ENCODE measurements at places on chromosomes 4 and X. TPM values are rescaled to one million over a fixed set of nuclear protein-coding genes. Genes with fewer than 3 reads are reported as not detected.

DNA sequence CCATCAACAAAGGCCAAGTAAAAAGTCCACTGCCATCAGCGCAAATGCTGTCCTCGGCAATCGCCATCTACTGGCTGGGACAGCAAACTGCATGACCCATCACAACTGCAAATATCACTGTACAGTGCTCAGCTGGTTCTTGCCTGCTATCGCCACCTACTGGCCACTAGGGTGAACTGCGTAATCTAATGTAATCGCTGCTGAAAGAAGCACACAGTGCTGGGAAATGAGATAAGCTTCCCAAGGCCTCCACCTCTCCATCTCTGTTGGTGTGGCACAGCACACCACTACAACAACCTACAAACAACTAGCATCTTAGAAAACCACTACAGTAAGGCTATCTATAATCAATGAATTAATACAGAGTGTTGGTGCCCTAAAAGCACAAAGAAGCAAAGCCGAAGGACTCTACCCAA is 298.3 kb downstream of the TEX13A start:
- H3K4me3 ChIP-seq, result no peak overlapping the region
- H3K27ac ChIP-seq, result no peak overlapping the region
- DNase-seq, result peak; percentile 39

DNA sequence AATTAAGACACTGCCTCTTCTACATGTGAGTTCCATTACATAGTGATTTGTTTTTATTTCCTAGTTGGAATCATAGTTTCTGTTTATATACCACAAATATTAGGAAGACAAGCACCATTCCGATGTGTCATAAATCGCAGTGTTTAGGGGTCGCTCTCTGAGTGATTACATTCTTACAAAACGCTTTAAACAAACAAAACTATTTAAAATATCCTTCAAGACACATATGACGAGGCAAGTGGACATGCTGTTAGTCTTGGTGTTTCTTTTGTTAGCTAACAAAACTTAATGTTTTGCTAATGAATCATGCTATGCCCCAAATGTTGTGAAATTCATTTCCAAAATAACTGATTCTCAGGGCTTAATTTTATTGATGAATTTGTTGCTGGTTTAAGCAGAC is 1219.3 kb upstream of the PRKX start:
- no peaks in the 10 kb centered on the region for H3K36me3 ChIP-seq
- H3K4me3 ChIP-seq, result no peak overlapping the region
- peak; percentile 54 for DNase-seq
- H3K27me3 ChIP-seq, result no peaks in the 10 kb centered on the region
- no peaks in the 10 kb centered on the region for H3K4me1 ChIP-seq

- H3K4me1 ChIP-seq, result peaks cover 15% of the 10 kb centered on the region
- H3K36me3 ChIP-seq, result peaks cover 7% of the 10 kb centered on the region
- peak; percentile 79 for DNase-seq
- H3K27ac ChIP-seq, result no peak overlapping the region
These were observed 28.4 kb downstream of the DDX60L start for GRCh38 chr4:168451744-168452390.

DNA sequence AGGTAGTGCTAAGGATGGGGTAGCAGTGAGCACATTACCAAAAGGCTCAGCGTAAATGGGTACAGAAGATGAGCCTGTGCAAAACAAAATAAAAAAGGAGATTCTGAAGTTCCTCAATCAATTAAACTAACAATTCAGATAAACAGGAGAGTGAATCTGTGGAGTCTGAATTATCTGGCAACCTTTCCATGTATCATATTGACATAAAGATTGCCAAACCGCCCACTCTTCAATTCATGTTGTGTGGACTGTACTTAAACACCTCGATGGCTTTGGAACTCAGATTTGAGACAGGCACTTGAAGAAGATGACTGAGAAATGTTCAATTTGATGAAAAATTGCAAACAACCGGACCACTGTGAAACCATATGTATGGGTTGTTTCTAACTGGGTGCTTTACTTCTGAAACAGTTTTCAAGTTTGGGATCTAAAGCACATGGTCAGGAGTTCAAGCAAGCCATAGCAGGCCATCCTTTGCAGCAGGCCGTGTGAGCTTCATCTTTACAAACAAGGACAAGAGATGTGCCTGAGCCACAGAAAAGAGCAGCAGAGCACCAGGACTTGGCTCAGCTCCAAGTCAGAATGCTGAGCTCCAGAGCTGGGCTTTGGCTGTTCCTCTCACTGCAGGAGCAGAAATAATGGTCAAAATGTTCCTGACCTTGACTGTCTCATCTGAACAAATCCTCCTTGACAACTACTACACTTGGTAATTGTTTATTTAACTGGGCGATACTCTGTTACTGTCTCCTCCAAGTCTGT is 108.1 kb downstream of the MGST2 start:
- no peak overlapping the region for H3K27ac ChIP-seq
- no peaks in the 10 kb centered on the region for H3K4me1 ChIP-seq
- no peaks in the 10 kb centered on the region for H3K36me3 ChIP-seq

- no peak for DNase-seq
- H3K27me3 ChIP-seq, result no peaks in the 10 kb centered on the region
- no peaks in the 10 kb centered on the region for H3K4me1 ChIP-seq
- H3K27ac ChIP-seq, result no peak overlapping the region
These were observed 100.5 kb downstream of the NAA11 start for GRCh38 chr4:79225360-79225759.

GRCh38 chr4:155774033-155774432 is 15.2 kb downstream of the GUCY1B1 start:
- no peaks in the 10 kb centered on the region for H3K27me3 ChIP-seq
- no peaks in the 10 kb centered on the region for H3K36me3 ChIP-seq
- H3K4me3 ChIP-seq, result no peak overlapping the region
- DNase-seq, result no peak

DNA sequence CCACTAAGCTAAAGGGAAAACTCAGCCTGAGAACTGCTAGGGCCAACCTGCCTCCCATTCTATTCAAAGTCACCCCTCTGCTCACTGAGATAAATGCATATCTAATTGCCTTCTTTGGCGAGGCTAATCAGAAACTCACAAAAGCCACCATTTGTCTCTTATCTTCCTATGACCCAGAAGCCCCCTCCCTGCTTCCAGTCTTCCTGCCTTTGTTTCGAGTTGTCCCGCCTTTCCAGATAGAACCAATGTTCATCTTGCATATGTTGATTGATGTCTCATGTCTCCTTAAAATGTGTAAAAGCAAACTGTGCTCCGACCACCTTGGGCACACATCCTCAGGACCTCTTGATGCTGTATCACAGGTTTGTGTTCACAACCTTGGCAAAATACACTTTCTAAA is 459.8 kb downstream of the FSTL5 start:
- H3K4me1 ChIP-seq, result no peaks in the 10 kb centered on the region
- no peak overlapping the region for H3K4me3 ChIP-seq
- no peak overlapping the region for H3K27ac ChIP-seq
- no peaks in the 10 kb centered on the region for H3K36me3 ChIP-seq

DNA sequence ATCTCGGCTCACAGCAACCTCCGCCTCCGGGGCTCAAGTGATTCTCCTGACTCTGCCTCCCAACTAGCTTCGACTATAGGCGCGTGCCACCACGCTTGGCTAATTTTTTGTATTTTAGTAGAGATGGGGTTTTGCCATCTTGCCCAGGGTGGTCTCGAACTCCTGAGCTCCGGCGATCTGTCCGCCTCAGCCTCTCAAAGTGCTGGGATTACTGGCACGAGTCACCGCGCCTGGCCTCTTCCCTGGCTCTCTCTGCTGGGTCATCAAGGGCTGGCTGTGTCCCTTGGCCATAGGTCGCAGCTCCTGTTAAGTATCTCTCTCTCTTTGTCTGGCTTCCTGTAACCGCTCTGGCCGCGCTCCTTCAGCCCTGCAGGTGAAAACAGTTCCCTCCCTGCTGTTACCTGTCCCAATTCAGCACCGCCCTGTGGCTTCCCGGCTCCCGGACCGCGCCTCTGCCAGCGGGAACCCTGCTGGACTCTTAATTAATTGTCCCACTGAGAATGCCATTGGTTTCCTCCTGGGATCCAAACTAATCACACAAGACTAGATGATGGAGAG is 1.3 kb upstream of the RGS12 start:
- peak overlapping the region; percentile 78 for H3K4me3 ChIP-seq
- H3K36me3 ChIP-seq, result no peaks in the 10 kb centered on the region
- DNase-seq, result no peak

DNA sequence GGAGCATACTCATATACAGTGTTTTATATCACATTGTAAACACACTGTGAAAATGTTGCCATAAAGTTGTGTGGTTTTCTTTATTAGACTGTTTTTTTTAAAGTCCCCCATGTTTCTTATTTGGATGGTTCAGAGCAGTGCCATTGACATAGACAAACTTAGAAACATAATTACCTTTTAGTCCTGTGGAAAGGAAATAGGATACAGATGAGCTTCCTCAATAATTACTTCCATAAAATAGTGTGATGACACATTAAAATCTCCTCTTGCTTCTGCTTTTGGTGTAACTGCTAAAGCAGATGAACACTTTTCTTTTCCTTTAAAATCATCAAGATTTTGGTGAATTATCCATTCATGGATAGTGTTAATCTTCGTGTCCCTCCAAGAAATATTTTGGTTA is 52.9 kb upstream of the LIMCH1 start:
- H3K27ac ChIP-seq, result no peak overlapping the region
- H3K4me3 ChIP-seq, result no peak overlapping the region
- H3K4me1 ChIP-seq, result no peaks in the 10 kb centered on the region
- no peaks in the 10 kb centered on the region for H3K36me3 ChIP-seq
- H3K27me3 ChIP-seq, result peaks cover 2% of the 10 kb centered on the region

DNA sequence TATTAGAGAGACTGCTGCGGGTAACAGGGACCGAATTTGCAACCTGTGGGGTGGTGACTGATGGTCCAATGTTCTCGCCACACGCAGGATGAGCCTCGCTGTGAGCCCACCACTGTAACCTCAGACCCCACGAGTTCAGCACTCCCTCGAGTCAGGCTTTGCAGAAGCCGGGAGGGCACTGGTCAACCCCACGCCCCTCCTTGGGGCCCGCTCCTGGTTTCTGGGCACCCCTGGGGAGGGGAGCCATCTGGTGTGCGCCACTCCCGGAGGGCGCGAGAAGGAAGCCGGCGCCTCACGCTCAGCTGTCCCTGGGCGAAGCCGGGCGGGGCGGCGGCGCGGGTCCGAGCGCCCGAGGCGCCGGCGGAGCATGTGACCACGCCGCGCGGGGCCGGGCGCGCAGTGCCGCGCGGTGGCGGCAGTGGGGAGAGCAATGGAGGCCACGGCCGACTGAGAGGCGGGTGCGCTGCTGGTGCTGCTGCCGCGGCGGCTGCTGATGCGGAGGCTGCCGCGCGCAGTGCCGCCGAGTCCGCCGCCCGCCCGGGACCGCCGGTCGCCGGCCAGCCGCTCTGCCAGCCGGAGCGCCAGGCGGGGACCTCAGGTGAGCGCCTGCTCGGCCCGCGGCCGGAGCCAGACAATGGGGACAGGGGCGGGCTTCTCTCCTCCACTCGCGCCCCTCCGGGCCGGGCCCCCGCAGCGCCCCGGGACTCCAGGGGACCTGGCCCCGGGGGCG is 100.1 kb downstream of the CEP135 start:
- H3K4me3 ChIP-seq, result peak overlapping the region; percentile 78
- peaks cover 11% of the 10 kb centered on the region for H3K4me1 ChIP-seq
- DNase-seq, result peak; percentile 27
- no peaks in the 10 kb centered on the region for H3K27me3 ChIP-seq
- no peaks in the 10 kb centered on the region for H3K36me3 ChIP-seq

- no peaks in the 10 kb centered on the region for H3K27me3 ChIP-seq
- DNase-seq, result no peak
- H3K36me3 ChIP-seq, result no peaks in the 10 kb centered on the region
- H3K27ac ChIP-seq, result no peak overlapping the region
- no peaks in the 10 kb centered on the region for H3K4me1 ChIP-seq
These were observed 35.2 kb downstream of the ARL9 start for GRCh38 chr4:56540826-56541225.

RADX gene
- total RNA-seq, result 3.0 TPM

APELA gene
- 0.89 TPM for total RNA-seq

LEF1 gene
- 16.6 TPM for total RNA-seq
